ENCODE measurements at places on chromosomes 16 and 17.

DNA sequence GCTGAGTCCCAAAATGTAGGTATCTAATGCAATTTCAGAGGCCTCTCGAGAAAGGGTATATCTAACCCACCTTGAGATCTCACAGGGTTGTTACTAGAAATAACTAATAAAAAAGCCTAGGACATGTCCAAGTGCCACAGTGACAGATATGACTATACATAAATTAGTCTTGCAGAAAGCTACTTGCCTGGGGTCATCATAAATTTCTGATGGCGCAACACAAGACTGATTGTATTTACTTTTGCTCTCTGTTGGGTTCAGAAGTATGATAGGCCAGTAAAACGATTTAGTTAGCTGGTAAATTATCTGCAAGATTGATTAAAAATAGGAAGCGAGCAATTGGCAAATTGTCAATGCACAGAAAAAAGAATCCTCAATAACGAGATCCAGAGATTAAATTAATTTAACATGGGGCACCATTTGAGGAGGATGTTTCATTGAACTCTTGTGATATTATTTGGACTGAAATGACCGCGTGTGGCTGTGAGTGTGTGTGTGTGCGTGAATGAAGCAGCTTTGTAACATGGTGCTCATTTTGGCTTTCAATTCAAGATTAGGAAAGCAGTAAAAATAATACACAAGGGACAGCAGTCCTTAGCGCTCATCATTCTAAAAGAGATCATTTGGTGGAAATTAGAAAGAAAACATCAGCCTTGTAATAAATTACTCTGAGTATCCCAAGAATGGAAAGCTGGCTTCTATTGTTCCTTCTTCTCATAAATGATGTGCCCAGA lies 157.4 kb upstream of the ZFHX3 start:
- no peak for DNase-seq

DNA sequence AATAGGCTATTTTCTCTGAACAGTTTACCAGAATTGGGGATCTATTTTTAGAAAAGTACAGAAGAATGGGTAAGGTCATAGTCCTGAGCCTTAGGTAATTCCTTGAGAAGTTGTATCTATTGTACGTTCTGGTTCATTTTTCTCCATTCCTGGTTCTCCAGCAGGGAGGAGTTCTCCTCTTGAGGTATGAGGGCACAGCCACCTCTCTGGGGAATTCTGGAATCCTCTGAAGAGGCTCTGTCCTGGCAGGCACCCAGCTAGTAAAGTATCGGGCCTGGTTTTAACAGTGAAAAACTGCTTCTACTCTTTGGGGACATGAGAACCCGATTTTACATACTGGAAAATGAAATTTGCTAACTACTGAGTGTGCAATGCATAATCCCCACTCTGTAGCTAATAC lies 19.6 kb upstream of the PMFBP1 start:
- DNase-seq = no peak

GRCh38 chr16:57058291-57058861 lies 34.0 kb upstream of the CPNE2 start:
- no peak for DNase-seq

DNA sequence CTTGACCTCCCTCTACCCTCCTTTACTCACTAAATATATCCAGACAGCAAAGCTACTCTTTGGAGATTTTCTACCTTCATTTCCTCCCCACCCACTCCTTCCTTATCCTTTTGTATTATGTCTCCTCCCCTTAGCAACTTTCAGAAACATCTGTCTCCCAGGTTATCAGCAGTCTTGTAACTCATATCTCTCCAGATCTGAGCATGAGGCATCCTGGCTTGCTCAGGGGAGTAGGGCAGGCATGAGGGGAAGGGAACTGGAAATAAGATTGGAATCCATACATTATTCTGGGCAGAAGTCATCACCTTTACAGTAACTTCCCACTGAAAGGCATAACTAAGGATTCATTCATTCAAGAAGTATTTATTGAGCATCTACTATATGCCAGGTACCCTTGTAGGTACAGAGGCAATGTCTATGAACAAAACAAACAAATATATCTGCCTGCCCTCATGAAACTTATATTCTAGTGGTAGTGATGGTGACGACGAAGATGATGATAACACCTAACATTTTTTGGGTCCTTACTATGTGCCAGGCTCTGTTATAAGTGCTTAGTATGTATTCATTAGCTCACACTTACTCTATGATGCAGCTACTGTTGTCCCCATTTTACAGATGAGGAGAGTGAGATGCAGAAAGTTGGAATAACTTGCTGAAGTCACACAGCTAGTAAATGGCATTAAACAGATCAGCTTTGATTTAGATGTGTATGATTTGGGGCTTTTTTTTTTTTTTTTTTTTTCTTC lies 123.9 kb upstream of the CACNG3 start:
- DNase-seq = no peak

DNA sequence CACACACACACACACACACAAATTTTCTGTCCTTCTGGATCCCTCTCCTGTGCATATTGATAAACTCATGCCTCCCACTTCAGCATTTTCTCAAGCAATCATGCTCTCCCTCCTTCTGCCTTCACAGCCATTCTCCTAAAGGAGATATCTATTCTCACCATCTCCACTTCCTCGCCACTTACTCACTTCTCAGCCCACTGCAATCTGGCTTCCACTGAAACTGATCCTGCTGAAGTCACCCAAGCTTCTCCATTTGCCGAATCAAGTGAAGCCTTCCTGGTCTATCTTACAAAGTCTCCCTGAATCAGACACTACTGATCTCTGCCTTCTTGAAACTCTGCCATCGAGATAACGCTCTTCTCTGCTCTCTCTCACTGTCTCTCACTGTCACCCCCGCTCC lies 54.0 kb upstream of the GNAO1 start:
- DNase-seq = no peak

DNA sequence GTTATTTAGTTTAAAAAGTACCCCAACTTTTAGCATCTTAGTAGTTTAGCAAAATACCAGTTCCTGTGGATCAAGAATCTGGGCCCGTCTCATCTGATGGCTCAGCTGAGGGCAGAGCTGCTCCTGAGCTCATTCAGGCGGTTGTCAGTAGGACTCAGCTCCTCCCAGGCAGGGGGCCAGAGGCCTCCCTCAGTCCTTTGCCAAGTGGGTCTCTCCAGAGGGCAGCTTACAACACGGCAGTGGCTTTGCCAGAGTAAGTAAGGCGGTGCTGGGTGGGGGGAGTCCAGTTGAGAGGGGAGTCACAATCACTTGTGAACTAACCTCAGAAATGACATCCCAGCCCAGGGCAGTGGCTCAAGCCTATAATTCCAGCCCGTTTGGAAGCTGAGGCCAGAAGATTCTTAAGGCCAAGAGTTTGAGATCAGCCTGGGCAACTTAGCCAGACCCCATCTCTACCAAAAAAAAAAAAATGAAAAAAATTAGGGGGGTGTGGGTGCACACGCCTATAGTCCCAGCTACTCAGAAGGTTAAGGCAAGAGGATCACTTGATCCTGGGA lies 81.5 kb upstream of the MED9 start:
- no peak for DNase-seq

- DNase-seq = no peak
Observed at GRCh38 chr17:35588196-35588920, 1.2 kb downstream of the AP2B1 start.
